ENCODE measurements at places on chromosomes 13 and 19.
A peak's percentile ranks its signal among the peaks of the same experiment; 100 is the strongest.

- DNase-seq: no peak
Measured at GRCh38 chr19:4559569-4559968, at the start of gene SEMA6B. TSS of gene SEMA6B (minus strand) at chr19:4559684. CDS start at chr19:4558457, 1,227 bp downstream.

GRCh38 chr19:30168760-30169159, 203.4 kb upstream of the ZNF536 start:
- no peak for DNase-seq

DNA sequence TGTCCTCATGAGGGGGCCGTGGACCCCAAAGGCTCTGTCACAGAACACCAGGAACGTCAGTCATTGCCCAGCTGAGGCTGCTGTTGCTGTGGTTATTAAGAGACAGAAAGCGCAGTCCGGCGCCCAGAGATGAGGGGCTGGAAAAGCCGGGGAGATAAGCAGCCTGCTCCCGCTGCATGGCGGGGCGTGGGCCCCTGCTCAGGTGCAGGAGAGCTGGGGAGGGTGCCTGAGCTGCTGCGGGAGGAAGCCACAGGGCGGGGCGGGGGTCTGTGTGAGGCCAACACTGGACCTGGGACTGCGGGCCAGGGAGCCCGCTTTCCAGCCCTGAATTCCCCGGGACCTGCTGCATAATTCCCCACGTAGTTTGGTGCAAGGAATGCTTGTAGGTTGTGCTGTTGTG, 11.3 kb downstream of the SOX1 start:
- no peak for DNase-seq

DNA sequence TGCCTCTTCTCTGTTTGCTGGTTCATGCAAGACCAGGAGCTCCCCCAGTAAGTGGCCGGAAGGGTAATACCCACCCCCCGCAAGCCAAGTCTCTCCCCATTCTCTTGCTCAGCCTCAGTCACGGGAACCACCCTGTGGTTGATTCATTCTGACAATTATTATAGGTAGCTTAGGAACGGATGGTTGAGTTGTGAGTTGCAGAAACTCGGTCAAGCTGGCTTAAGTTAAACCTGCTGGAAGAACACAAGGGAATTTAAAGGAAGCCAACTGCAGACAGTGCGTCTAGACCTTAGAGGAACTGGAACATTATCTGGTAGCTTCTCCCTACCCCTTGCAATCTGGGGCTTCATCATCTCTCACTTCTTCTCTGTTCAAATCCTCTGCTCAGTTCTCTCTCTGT, 8.9 kb downstream of the FPR1 start:
- DNase-seq: no peak

DNA sequence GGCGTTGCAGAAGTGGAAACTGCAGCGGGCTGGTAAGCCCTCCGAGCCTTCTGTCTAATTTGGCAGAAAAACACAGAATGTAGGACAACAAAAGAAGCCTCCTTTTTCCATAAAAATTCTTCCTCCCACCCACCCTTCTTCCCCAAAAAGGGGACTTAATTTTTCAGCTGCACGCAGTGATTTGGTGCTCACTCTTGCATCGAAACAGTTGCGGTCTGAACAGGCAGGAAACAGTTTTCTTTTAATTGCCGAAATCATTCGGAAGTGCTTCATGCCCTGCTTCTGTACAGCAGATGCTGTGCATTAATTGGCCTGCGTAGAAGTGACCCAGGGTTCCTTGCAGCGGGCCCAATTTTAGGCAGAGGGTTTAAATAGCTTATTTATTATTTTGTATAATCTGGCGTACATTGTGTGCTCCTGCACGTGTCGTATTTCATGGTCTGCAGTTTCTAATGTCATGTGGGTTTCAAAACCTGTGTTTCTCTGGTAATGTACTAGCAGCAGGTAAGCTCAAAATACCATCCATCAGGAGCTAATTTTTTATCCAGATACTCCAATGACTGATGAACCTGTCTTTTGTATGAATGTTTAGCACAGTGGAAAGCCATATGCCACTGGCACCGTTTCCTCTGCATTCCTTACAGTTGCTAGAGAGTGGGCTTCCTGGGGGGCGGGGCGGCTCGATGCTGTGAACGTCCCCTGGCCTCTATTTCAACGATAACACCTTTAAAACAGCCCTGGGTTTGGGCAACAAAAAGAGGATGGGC, 66.6 kb downstream of the GGACT start:
- DNase-seq: no peak

DNA sequence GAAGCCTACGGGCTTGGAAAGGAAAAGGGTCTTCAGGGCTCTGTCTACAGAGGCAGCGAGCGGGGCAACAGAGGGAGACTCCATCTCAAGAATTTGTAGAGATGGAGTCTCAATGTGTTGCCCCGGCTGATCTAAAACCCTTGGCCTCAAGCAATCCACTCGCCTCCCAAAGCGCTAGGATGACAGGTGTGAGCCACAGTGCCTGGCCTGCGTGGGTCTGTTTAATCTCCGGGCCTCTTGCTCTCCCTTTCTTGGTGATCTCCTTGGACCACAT, 8.1 kb downstream of the RPS9 start:
- DNase-seq: no peak

GRCh38 chr13:104074326-104074725, 1008.1 kb upstream of the SLC10A2 start:
- no peak for DNase-seq

DNA sequence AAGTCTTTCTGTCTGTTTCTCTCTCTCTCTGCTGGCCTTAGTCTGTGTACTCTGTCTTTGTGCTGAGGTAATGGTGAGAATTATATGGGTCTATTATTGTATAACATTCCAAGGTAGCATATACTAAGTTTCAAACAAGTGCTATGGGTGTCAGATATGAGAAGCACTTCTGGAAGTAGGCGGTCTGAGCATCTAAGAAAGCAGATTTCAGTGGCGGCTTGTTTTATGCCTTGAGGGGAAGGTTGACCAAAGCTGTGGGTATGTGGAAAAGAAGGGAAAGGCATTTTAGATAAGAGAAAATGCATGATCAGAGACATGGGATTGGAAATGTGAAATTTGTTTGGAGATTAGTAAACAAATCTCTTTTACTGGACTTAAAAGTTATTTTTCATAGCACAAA, 348.5 kb downstream of the RFC3 start:
- no peak for DNase-seq

DNA sequence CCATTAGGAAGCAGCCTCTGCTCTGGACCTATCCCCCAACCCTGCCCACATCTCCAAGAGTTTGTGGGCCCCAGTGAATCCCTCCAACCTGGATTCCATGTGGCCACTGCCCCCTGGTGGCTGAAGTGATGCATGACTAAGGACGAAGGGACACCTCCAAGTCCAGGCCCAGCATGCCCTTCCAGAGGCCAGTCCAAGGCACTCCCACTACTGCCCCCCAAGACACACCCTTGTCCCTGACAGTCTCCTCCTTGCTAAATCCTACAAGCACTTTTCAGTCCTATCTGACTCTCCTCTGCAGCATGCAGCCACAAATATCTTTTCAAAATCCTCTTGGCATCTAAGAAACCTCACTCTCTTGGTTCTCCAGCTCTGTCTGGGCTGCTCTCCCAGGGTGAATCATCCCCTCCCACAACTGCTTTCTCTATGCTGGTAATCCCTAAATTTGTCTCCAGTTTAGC, 33.0 kb downstream of the DEDD2 start:
- peak; percentile 94 for DNase-seq

DNA sequence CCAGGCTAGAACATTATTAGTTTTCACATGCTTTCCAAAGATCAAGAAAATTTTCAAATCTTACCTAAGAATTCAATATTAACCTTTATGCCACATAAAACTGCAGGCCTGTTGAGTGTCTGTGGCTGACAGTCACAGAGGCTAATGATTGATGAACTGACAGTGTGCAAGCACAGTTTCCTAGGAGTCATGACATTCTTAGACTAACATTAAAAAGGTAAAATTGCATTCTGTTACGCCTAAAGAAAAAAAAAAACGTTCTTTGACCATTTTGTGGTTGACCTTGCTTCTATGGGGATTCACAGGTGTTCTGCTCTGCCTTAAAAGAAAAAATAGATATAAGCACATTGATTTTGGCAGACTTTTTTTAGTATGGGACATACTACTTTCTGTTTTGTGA, 1776.2 kb downstream of the PCDH9 start:
- DNase-seq: no peak

GRCh38 chr19:1265615-1266128, 3.5 kb upstream of the CIRBP start:
- no peak for DNase-seq

DNA sequence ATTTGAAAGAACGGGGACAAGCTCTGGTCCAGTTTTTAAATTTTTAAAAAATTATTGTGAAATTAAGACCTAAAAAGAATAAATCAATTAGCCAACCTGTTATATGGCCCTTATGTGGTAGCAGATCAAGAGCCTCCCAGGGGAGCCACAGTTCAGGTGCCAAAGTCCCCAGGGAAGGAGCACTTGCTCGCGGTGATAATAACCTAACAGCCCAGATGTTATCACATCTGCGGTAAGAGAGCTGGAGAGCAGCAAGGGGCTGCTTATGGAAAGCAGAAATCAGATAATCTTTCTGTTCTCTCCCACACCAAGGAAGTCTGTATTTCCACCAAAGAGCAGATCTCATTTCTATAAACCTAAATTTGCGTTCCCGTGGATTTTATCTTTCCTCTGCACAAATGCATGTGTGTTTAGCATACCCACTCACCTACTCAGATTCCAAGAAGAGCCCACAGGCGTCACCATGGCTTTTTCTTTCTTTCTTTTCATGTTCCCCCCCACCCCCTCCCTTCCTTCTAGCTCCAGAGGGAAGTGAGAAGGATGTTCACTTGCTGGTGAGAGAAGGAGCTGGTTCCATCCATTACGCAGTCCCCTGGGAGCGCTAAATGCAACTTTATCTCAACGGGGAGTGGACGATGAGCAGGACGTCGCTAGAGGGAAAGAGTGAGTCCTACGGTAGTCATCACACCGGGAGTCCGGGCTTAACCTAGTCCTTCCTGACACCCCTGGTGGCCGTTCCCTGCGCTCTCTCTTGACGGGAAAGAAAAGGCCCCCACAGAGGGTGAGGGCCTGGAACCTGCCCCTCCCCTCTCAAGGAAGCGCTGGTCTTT, 1.6 kb upstream of the POU4F1 start:
- DNase-seq: peak; percentile 79

DNA sequence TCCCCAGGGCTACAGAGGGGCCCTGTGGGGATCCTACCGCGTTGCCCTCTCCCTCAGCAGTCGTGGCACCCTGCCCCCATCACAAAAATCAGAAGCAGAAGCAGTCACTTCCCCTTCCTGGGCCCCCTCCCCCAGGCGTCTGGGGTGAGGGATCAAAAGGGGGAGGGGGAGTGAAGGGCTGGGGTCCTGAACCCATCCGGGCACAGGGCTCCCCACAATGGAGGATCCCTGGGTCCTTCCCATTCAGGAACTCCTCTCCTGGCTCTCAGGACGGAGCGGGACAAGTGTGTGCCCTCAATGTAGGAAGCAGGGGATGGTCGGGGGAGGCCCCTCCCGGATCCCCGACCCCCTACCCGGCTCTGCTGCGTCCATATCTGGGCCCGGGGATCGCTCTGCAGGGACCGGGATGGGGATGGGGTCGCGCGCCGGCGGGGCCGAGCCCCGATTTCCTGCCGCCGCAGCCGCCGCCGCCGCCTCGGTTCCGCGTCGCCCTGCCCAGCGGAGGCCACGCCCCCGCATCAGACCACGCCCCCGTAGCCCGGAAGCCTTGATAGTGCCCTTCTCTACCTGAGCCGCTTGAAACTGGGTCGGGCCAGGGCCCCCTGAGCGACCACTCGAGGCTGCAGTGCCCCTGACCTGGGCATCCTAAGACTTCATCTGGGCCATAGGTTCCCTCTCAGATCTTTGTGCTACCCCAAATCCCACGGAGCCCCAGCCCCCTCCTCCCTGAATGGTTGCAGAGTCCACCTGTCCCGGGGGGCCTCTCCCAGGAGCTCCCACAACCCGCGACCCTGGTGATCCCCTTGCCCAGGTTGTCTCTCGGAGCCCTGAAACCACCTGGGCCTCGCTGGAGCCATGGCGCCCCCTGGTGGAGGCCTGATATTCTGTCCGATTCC, at the start of gene GMIP:
TSS of gene GMIP (minus strand) at position 500 of the 896 bp plus-strand sequence. CDS start at position 372, 128 bp downstream.
- peak; percentile 90 for DNase-seq

DNA sequence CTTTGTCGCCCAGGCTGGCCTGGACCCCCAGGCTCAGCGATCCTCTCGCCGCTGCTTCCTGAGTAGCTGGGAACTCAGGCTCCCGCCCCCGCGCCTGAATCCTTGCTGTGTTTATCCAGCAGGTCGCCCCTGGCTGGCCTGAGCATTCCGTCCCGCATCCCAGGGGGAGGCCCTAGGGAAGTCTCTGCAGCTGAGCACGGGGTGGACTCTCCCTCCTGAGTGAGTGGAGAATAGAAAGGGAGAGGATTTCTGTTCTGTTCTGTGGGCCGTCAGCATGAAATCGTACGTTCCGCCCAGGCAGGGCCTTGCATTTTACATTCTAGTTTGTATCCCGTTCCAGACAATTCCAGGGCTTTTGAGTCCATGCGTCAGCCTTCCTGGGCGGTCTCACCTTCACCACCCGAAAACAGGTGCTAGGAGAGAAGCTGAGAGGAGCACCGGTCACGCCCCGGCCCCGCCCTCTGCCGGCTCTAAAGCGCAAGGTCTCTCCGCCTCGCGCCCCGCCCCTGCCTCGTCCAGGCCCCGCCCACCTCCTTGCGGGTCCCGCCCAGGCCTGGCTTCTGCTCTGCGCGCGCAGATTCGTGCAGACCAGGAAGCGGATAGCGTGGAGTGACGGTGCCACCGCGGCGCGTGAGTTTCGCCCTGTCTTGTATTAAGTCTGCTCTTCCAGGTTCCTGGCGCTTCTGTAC, at the start of gene ZNF761:
TSS of gene ZNF761 (plus strand) at position 586 of the 689 bp plus-strand sequence. CDS start 15,285 bp downstream, outside the sequence.
- DNase-seq: peak; percentile 98

DNA sequence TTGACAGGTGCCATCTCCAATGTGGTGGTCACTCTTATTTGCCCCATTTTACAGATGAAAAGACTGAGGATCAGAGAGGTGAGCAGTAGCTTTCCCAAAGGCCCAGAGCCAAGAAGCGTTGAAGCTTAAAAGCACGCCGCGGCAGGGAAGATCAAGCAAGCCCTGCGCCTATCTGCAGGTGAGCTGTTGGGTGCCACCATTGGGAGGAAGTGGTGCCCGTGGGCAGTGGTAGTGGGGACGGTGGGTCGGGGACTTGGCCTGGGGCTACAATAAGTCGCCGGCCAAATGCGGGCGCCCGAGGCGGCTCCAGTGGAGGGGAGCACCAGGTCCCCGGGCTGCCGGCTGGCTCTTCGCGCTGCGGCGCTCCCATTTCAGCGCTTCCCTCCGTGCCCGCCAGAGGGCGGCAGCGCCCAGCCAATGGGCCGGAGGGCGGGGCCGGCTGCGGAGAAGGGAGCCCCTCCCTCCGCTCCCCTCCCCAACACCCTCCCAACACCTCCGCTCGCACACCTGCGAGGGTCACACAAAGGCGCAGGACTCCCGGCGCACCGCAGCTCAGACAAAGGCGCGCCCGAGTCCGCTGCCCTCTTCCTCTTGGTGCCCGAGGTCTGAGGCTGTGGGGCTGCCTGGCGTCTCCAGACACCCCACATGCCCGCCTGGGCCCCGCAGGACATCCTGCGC, 744 bp upstream of the POU2F2 start:
- DNase-seq: peak; percentile 90

DNA sequence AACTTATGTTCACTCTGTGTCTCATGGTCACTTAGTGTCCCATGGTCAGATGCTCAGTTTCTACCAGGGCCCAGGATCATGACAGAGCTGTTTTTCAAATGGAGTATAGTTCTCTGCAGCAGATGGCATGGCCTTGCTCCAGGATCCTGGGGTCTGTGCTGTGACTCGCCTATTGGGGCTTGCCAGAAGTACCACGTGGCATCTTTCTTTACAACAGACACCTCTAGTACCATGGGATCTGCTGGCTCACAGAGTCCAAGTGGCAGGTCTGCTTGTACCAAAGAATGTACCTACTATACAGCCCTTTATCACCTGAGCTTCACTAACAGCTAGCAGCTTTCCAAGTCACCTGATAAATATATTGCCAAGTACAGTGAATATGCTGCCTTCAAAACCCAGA, 6.0 kb upstream of the RNF6 start:
- no peak for DNase-seq
